ENCODE measurements at places on chromosomes 5 and 9.

DNA sequence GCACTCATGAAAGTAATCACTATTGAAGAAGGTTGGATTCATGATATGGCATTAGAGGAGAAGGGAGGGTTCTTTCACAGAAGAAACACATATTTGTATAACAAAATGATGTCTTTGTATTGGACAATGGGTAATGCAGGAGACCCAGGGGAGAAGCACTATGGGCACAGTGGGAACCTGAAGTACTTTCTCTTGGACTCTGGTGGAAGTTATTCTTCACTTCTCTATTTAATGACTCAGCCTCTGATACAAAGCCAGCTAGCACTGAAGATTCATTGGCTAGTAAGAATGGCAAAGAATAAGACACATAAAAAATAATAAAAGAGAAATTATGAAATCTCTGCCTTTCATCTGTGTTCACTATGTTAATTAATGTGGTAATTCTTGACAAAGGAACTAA, 149.9 kb upstream of the PRR16 start:
- no peak for DNase-seq

DNA sequence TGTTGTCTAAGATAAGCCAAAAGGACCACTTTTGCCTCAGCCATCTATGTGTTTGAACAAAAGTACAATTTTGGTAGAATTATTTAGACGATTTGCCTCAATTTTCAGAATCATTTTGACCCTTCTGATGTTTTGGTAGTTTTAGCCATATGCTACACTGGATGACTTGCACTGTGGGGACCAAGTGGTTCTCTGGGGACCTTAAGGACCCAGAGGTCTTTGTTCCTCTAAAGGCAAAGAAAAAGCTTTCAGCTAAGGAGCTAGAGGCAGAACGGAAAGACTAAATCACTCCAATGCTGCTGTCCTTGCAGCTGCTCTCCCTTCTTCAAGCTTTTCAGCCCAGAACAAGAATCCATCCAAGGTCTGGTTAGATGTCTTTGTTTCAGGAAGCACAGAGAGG, 51.0 kb upstream of the APC start:
- DNase-seq = no peak

GRCh38 chr5:60883229-60883628, 39.2 kb upstream of the ELOVL7 start:
- DNase-seq = no peak

- no peak for DNase-seq
These were observed 256.3 kb downstream of the CDH10 start for GRCh38 chr5:24388448-24388847.

DNA sequence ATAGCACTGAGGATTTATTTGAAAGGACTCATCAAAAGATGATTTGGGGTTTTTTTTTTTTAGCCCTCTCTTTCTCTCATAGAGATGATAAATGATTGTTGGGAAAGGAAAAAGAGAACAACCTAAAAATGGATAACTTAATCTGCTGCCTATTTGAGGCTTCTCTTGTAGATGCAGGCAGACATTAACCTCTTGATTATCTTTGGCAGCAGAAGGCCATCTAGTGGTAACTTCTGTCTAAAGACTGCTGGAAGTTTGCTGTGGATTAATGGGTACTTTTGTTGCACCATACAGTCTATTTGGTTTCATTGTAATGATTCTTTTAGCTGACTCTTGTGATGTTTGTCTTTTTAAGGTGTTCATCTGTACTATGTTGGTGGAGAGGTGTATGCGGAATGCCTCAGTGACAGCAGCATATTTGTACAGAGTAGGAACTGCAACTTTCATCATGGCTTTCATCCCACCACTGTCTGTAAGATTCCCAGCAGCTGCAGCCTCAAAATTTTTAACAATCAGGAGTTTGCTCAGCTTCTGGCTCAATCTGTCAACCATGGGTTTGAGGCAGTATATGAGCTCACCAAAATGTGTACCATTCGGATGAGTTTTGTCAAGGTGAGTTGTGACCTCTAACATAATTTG, 18.8 kb downstream of the SMIM32 start:
- DNase-seq = peak; percentile 20

- DNase-seq = no peak
These were observed 54.5 kb downstream of the GALNT12 start for GRCh38 chr9:98861781-98862504.

DNA sequence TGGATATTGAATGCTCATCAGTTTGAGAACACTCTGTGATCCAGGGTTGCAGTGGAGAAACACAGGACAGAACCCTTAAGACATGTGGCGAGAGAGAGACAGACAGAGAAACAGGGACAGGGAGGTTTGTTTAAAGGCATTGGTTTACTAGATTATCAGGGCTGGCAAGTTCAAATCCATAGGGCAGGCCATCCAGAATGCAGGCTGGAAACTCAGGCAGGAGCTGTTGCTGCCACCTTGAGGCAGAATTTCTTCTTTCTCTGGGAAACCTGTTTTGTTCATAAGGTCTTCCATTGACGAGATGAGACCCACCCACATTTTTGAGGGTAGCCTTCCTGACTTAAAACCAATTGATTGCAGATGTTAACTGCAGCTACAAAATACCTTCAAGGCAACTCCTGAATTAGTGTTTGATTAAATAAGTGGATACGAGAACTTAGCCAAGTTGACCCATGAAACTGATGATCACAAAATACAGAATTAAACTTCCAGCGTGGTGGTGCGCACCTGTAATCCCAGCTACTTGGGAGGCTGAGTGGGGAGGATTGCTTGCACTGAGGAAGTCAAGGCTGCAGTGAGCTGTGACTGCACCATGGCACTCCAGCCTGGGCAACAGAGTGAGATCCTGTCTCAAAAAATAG, 55.9 kb downstream of the NSUN2 start:
- DNase-seq = peak; percentile 35

DNA sequence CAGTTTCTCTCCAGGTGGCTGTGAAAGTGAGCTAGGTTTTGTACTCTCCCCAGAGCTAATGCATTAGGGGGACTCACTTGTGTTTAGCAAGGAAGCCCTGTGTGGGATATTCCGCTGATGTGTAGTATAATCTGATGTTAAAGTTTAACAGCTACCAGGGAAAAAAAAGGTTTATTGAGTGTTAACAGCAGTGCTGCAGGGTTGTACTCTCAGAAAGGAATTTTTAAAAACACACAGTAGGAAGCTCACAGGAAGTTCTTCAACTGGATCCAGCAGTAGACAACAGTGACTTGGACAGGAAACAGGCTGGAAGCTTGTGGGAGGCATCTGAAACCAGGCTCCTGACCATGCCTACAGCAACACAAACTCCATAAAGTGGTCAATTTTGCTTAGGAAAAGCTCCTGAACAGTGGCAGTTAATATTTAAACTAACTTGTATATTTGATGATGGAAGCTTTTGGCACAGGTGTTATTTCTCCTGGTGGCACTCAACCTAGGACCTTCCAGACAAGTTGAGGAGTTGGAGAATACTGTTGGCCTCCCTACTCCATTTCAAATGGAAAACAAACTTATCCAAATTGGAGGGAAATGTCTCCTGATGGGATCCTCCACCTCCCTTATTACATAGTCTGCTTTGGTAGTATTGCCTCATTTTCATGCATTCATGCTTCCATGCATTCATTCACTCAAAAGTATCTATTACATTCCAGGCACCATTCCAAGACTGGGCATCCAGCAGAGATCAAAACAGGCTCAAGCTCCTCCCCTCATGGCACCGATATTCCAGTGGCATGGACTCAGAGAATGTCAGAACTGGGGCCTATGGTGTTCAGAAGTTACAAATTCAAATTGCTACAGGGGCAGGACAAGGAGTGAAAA, 54.7 kb downstream of the FOXD1 start:
- no peak for DNase-seq

DNA sequence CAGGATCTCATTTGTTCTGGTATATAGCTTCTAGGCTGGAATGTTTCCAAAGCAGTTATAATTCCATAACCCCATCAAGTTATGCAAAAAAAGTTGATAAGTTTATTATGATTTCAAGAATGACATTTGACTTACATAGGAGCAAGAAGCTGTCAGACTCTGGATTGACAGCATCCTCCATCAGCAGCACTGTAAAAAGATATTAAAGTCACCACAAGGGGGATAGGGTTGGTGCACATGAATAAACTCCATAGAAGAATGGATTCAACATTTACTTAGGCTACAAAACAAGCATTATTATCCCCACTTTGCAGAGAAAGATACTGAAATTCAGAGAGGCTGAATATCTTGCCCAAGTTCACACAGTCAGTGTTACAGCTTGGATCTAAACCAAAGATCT, 208.9 kb upstream of the SLC30A5 start:
- no peak for DNase-seq

- DNase-seq = no peak
These were observed 93.2 kb downstream of the EQTN start for GRCh38 chr9:27203783-27204182.

DNA sequence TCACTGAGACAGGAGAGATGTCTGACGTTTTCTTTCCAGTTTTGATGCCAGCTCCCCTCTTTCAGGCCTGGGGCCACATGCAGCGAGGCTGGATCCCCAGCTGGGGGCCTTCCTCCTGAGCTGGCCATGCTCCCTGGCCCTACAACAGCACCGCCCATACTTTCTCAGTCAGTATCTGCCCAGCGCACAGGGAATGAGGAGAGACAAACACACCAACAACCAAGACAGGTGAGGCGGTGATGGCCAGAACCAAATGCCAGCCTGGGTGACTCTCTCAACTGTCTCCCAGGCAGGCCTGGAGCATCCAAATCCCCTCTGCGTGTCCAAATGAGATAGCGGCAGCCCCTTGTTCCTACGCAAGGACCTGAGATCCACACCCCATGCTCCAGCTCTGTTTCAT, 109.6 kb downstream of the ROR2 start:
- no peak for DNase-seq

DNA sequence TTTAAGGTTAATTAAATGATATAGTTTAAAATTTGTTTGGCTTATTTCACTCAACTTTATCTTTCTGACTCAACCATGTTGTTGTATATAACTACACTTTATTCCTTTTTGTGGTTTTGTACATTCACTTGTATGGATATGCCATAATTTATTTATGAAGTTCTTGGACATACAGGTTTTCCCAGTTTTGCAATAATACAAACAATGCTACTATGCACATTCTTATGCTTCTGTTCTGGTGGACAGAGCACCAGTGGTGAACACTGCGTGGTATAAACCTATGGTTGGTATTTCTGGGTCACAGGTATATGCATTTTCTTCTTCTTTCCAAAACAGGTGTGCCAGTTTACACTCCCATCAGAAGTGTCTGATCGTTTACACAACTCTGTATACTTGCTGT, 35.7 kb upstream of the TRIM14 start:
- DNase-seq = no peak

DNA sequence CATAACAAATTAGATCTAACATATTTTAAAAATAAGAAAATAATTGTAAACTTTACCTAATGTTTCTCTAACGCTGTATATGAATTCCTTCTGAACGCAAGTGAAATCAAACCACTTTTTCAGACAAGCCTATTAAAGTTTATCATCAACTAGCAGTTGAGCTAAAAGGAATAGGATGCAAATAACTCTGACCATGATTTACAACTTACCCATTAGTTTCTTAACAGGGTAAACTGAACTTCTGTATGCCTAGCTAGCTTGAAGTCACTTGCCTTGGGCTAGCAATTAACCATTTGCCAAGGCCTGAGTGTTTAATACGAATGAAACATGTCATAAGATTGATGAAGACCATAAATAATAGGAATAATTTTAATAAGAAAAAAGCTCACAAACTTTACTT, 762.7 kb upstream of the ARRDC3 start:
- DNase-seq = no peak

- no peak for DNase-seq
These were observed 27.2 kb upstream of the FCN1 start for GRCh38 chr9:134944916-134945315.

Measured in NCI-H2227 treated with DMSO at 0.1 percent for 48 hours (cell line).